ENCODE measurements at places on chromosomes 5 and 9. TPM values are rescaled to one million over a fixed set of nuclear protein-coding genes. Genes with fewer than 3 reads are reported as not detected.

PDZD2 gene
- total RNA-seq = not detected

LPAR1 gene
- total RNA-seq = not detected

LCN6 gene
- not detected for total RNA-seq

TICAM2 gene
- 1.00 TPM for total RNA-seq

SOHLH1 gene
- total RNA-seq = not detected

TGFBR1 gene
- 53.5 TPM for total RNA-seq

LHX3 gene
- not detected for total RNA-seq

TMEM252 gene
- not detected for total RNA-seq

C5 gene
- 2.5 TPM for total RNA-seq

DOCK8 gene
- total RNA-seq = 280 TPM

IZUMO3 gene
- not detected for total RNA-seq

SCGB3A1 gene
- not detected for total RNA-seq

MYORG gene
- 1.0 TPM for total RNA-seq

CCL27 gene
- 0.25 TPM for total RNA-seq

EDIL3 gene
- total RNA-seq = not detected

ARID3C gene
- 0.14 TPM for total RNA-seq

PCDHAC2 gene
- total RNA-seq = not detected

GLRA1 gene
- total RNA-seq = not detected

FBN2 gene
- total RNA-seq = not detected

KCNMB1 gene
- 0.05 TPM for total RNA-seq

ZNF367 gene
- 26.1 TPM for total RNA-seq

CTNND2 gene
- total RNA-seq = not detected

SMIM33 gene
- total RNA-seq = 0.59 TPM

SLC4A9 gene
- not detected for total RNA-seq

C7 gene
- not detected for total RNA-seq

LEAP2 gene
- 4.0 TPM for total RNA-seq

UBE2QL1 gene
- total RNA-seq = not detected

DMRTA1 gene
- total RNA-seq = not detected

RELL2 gene
- total RNA-seq = 20.1 TPM

KCNV2 gene
- total RNA-seq = not detected

HRH2 gene
- 16.4 TPM for total RNA-seq

ANKRD18A gene
- total RNA-seq = 2.1 TPM

GRIN3A gene
- total RNA-seq = not detected
